Esophagus muscularis mucosa (tissue), 4 donors: ENCODE measurements at places on chromosomes 4 and X. TPM values are rescaled to one million over a fixed set of nuclear protein-coding genes. Genes with fewer than 3 reads are reported as not detected.

GRCh38 chrX:794311-794710 is 163.7 kb downstream of the SHOX start:
- DNase-seq = no peak

DNA sequence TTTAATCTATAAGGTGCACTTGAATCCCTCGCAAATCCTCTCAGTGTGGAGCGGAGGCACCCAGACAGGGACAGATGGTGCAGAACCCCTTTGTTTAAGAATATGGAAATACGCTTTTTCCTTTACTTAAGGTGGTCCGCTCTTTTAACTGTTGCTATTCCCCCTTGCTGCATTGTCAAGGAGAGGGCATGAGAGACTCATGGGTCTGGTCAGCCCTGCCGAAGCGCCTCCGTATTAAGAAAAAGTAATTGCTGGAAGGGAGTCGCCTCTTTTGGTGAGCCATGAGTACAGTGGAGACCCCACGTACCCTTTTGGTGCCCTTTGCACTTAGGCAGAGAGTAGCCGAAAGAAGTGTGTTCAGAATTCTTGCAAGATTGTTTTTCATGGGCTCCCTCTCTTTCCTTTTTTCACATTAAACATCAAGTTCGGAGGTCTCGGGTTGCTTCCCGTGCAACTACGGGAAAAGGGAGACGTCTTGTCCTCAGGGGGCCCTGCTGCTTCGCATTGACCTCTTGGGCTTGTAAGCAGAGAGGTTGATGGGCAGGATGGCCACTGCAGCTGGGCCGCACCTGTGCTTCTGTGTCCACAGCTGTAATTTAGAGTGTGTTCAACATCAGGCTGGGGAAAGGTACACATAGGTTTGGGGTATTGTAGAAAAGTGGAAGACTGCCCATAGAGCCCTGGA is 109.6 kb downstream of the SPRY1 start:
- DNase-seq = no peak

GRCh38 chr4:25913056-25913850 is 767 bp upstream of the SMIM20 start:
- DNase-seq = no peak

GRCh38 chr4:124135409-124135813 is 577.1 kb downstream of the ANKRD50 start:
- DNase-seq = no peak

DNA sequence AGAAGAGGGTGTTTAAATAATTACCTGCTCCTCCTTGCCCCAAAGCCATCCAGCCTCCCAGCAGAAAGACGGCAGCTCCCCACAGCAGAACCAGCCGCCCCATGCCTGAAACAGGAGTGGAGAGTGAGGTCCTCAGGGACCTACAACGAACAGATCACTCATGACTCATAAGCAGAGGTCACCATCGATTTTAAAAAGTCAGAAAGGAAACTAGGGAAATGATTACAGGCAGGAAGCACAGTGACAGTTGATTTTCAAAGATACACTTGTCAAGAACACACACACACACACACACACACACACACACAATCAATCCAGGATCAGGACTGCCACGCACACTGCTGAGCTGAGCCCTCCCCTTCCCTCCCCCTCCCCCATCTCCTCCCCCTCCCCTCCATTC is at the start of gene CRLF2:
TSS of gene CRLF2 (minus strand) at position 118 of the 400 bp plus-strand sequence. CDS start at position 103, 15 bp downstream.
- DNase-seq = no peak

GRCh38 chrX:129233786-129234185 is 289.5 kb downstream of the SMARCA1 start:
- DNase-seq = no peak

- DNase-seq = no peak
These were observed 1.4 kb downstream of the CNKSR2 start for GRCh38 chrX:21375708-21376009.

Gene SMIM10
- total RNA-seq = 11.8 TPM
